HFF-Myc (cell line): ENCODE measurements at places on chromosomes 12 and 14.

- DNase-seq = no peak
Observed at GRCh38 chr12:125247477-125247876, 182.2 kb downstream of the AACS start.

DNA sequence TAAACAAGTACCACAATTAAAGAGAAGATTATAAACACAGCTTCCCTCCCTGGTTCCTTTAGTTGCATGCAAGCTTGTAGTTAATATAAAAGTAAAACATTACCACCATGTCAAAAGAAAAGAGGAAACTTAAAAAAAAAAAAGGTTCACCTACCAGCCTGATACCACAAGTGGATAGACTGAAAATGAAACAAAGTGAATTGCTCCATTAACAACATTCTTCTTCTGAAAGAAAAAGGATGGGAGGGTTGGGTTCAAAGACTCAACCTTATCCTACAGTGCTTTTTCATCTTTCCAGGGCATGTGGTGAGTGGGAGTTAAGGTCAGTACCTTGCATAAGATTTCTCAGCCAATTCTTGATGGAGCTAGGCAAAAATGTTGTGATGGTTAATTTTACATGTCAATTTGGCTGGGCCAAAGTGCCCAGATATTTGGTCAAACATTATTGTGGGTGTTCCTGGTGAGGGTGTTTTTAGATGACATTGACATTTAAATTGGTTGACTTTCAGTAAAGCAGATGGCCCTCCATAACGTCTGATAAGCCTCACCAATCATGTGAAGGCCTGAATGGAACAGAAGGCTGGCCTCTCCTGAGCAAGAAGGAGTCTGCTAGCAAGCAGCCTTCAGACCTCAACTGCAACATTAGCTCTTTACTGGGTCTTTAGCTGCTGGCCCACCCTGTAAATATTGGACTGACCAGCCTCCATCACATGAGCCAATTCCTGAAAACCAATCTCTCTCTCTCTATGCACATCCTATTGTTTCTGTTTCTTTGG, 28.8 kb downstream of the VCPKMT start:
- DNase-seq = no peak

GRCh38 chr14:41615011-41615595, 8.4 kb downstream of the LRFN5 start:
- no peak for DNase-seq

DNA sequence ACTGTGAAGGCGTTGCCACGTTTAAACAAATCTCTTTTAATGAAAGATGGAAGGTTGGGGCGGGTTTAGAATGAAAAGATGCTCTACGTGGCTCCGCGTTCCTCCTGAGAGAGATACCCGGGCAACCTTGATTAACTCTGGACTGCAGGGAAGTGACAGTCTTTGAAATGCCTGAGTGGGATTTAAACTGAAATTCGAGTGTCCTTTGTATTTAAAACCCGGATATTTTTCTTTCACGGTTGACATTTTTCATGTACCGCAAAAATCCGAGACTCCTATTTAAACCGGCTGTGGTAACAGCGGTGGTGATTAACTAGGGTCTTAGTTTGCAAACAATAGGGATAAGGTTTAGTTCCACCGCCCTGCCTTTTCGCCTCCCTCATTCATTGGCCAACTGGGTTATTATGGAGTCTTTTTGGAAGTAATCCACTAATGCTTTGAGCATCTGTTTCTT, 707 bp downstream of the G2E3 start:
- DNase-seq = no peak

- no peak for DNase-seq
Observed at GRCh38 chr12:64976131-64976530, 145.0 kb downstream of the WIF1 start.

DNA sequence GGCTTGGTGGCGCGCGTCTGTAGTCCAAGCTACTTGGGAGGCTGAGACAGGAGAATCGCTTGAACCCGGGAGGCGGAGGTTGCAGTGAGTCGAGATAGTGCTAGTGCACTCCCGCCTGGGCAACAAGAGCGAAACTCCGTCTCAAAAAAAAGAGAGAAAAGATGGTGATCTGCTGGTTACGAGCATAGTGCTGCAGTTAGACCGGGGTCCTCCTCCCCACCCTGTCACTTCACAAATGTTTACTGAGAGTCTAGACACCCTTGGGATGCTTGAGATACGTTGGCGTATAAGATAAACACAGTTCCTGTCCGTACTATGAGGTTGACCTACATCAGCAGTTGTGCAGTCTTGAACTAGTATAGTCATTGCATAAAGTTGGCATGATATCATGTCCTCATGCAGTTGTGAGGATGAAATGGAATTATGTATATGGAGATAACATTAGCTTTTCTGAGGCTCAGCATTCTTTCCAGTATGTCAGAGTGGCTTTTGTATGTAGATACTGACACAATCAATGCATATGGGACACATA, 787 bp downstream of the ACAD10 start:
- DNase-seq = no peak

DNA sequence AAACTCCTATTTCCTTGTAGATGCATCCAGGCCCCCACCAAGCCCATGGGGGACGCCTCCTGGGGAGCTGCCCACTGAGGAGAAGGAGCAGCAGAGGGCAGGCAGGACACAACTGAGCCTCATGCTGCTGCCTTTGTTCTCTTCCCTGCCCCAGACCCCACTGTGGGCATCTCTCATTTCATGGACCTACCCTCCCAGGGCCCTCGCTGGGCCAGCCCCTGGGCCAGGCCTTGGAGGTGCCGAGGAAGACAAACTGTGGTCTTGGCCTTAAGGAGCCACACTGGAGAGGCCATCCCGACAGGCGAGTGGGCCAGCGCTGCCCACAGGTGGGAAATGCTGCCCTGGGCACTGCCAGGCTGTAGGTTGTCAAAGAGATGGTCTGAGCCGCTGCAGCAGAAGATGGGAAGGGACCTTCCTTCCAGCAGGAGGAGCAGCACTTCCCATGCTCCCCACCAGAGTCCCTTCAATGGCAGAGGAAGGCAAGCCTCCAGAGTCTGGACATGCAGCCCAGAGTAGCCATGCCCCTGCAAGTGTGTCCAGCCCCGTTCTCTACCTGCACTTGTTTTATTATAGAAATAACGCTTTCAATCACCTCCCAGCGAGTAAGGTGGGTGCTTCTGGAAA, 147.4 kb downstream of the BCL11B start:
- no peak for DNase-seq

DNA sequence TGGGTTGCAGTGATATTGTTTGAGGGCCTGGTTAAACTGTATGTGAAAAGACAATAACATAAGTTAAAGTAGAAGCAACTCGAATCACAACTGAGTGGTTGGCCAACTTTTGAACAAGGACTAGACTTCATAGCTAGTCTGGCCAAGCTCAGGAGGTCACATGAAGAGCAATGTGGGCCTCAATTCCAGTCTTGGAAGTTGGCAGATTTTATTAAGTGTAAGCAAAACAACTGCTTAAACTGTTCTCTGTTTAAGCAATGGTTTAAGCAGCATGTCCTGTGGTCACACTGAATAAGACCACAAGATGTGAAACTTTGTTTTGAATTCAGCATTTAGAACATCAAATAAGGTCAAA, 100.4 kb downstream of the TMTC3 start:
- peak; percentile 31 for DNase-seq

DNA sequence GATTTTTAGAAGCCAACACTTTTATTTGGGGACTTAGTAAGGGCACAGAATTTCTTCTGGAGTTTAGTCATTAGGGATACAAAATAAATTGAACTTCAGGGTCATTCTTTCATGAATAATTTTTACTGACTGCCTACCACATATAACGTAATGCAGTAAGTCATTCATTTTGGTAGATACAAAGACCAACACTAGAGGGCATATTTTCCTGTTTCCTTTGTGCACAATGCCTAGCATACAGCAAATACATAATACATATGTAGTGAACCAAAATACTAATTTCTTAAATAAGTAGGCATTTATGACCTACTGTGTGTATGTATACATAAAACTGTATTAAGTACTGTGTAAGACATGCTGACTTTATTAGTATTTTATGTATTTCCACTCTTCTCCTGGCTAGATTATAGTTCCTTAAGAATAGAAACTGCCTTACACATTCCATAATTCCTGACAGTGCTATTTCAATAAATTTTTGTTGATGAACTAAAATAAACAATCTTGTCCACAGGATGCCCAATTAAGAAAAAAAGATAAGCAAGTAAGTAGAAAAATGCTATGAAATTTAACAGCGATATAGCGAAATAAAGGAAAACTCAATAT, 47.9 kb downstream of the PPP1R12A start:
- DNase-seq = peak; percentile 46

GRCh38 chr14:77139540-77140358, 1.8 kb downstream of the ZDHHC22 start:
- no peak for DNase-seq

DNA sequence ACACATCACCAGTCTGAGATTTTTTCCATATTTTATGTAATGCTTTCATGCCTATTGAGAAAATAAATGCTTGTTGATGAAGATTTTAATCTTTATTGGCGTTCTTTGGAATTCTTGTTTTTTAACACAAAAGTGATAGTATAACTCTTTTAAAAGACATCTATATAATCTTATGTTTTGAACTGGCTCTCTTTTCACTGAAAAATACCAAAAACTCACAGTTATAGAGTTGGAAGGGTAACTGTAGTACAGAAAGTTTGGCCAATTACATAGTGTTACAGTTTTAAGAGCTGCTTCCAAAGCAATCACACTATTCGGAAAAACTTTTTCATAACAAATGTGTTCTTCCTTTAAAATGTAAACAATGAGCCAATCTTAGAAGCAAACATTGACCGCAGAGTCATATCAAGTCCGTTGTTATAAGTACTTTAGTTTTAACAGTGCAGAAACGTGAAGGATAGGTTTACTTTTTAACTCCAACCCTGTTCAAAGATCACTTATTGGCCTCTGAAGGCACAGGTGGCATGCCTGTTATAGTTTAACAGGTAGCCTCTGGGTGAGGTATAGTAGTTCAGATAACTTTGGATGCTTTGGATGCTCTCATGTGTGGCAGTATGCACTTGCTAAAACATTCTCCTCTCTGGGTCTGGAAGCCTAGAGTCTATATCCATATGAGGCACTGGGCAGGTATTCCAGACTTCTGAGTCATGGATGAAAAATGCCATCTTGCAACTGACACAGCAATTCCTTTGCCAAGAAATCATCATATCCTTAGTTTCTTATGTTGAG, 12.1 kb upstream of the NTN4 start:
- peak; percentile 41 for DNase-seq

GRCh38 chr12:67220065-67220464, 49.1 kb upstream of the CAND1 start:
- no peak for DNase-seq

- no peak for DNase-seq
Observed at GRCh38 chr14:50839048-50839447, 8.1 kb upstream of the NIN start.

- DNase-seq = no peak
Observed at GRCh38 chr14:31307618-31308017, 100.0 kb upstream of the HECTD1 start.

DNA sequence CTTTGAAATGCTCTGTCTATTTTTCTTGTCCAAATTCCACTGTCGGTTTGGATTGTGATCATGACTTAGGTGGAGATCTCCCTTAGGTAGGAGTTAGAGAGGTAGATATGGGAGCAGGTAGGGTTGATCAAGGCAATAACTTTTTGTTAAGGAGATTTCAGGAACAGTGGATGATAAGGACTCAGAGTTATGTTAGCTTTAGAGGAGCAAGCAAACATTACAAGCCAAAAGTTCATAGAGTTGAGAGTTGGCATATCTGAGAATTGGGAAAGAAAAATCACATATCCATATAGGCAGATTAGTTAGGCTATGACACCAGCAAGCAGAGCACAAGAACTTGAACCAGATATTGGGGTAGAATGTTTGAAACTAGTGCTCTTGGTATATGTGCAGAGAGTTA, 43.1 kb upstream of the C12orf75 start:
- DNase-seq = no peak

- DNase-seq = no peak
Observed at GRCh38 chr14:69363055-69363454, 35.0 kb downstream of the ERH start.

GRCh38 chr14:90276646-90277367, 20.5 kb downstream of the PSMC1 start:
- DNase-seq = no peak

DNA sequence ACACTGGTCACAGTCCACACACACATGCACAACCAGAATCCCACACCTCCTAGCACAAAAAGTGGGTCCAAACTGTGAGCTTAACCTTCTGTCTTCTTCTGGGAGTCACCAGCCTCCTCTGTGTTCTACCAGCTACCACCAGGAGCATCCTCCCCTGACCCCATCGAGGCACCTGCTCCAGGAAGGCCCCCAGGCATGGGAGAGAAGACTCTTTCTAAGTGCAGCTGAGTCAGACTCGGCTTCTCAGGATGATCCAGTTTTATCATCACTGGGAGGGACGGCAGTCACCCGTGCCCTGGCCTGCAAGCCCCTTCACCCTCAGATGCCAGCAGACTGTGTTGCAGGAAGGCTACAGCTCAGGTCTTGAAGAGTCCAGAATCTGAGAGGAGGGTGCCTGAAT, 7.9 kb upstream of the ENDOU start:
- no peak for DNase-seq

- no peak for DNase-seq
Observed at GRCh38 chr14:31967669-31967975, 109.5 kb upstream of the ARHGAP5 start.

GRCh38 chr12:109988903-109989302, 7.3 kb downstream of the GIT2 start:
- DNase-seq = no peak

- no peak for DNase-seq
Observed at GRCh38 chr14:26636561-26636960, 38.7 kb upstream of the NOVA1 start.

- DNase-seq = no peak
Observed at GRCh38 chr14:93957333-93957710, 19.0 kb downstream of the ASB2 start.

DNA sequence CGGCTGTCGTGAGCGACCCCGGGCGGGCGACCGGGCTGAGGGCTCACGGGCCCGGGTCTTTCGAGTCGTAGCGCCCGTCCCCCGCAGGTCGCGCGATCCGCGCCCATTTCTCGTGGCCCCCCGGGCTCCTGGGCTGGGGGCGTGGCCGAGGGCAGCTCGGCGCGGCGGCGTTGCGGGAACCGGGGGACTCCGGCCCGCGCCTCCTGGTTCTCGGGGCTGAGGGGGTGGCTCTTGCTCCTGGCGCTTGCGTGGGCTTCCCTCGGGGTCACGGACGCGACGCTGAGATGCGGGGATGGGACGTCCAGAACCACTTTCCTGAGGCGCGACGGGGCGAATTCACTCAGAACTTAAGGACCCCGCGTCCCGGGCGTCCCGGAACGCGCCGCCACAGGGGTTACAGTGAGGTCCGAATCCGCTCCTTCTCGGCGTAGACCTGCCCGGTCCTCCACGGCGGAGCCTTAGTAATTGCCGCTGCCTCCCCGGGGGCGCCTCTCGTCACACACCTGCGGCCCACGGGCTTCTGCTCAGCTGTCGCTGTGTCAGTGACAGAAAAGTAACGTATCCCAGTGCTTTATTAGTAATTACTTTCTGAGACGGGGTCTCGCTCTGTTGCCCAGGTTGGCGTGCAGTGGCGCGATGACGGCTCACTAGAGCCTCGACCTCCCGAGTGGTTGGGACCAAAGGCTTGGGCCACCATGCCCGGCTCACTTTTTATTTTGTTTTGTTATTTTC, 606 bp downstream of the EP400 start:
- DNase-seq = no peak
